Thoracic aorta (tissue), 2 donors: ENCODE measurements at places on chromosomes 5 and 9. TPM values are rescaled to one million over a fixed set of nuclear protein-coding genes. Genes with fewer than 3 reads are reported as not detected.

Gene TOR1A
- 36.1 TPM for total RNA-seq

DNA sequence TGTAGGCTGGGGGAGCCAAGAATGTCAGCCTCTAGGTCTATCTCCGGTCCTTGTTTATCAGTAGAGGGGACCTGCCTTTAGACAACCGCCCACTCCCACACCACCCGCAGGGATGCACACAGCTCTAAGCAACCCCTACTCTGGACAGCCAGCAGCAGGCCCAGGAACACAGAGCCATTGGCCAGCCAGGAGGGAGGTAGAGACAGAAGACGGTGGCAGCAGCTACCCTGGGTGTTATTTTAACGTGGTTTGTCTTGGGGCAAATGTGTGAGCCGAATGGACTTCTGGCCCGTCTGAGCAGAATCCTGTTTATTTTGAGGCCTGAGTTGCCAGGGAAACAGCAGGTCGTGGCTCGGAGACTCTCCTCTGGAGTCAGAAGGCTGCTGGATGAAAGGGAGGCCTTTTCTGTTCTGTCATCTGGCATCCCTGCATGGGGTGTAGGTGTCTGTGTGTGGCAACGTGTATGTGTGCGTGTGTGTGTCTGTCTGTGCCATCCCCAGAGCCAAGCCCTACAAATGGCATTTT lies 382 bp upstream of the FGF1 start:
- H3K27ac ChIP-seq, result peak overlapping the region; percentile 84
- no peaks in the 10 kb centered on the region for H3K36me3 ChIP-seq
- no peaks in the 10 kb centered on the region for H3K27me3 ChIP-seq

- H3K4me3 ChIP-seq, result no peak overlapping the region
- no peak for DNase-seq
- H3K27ac ChIP-seq, result no peak overlapping the region
- H3K27me3 ChIP-seq, result no peaks in the 10 kb centered on the region
- H3K4me1 ChIP-seq, result no peaks in the 10 kb centered on the region
- H3K36me3 ChIP-seq, result no peaks in the 10 kb centered on the region
These were observed 68.5 kb upstream of the GFPT2 start for GRCh38 chr5:180421672-180422071.

- DNase-seq, result no peak
- no peaks in the 10 kb centered on the region for H3K27me3 ChIP-seq
- no peak overlapping the region for H3K27ac ChIP-seq
- H3K4me3 ChIP-seq, result no peak overlapping the region
- no peaks in the 10 kb centered on the region for H3K36me3 ChIP-seq
These were observed 12.1 kb upstream of the ISOC1 start for GRCh38 chr5:129082225-129083136.

DNA sequence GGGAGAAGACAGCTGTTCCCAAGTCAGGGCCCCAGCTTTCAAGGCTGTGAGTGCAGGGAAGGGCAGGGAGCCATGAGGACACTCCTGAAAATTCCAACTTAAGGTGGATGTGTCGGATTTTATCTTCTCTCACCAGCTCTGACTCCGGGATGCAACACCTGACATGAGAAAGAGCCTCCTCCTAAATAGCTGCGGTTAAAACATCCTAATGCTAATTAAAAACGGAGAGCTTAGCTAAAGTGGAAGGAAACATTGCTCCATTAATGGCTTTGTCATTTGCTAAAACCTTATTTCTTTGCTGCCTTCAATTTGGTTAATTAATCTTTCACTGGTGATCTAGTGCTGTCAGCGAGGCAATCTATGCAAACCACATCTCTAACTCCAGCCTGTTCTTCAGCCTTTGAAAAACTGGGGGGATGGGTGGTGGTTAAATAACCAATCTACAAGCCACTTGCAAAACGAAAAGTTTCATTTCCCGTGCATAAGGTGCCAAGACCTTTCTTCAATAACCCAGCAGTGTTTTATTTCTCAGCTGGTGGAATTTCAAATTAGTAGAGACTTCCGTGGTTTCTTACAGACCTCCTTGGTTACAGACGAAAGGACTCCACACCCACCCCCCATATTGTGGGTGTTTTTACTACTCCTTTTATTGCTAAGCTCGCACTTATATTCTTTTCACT lies 379.6 kb downstream of the MLLT3 start:
- no peak overlapping the region for H3K27ac ChIP-seq
- no peaks in the 10 kb centered on the region for H3K36me3 ChIP-seq
- DNase-seq, result no peak
- no peak overlapping the region for H3K4me3 ChIP-seq
- H3K27me3 ChIP-seq, result no peaks in the 10 kb centered on the region

DNA sequence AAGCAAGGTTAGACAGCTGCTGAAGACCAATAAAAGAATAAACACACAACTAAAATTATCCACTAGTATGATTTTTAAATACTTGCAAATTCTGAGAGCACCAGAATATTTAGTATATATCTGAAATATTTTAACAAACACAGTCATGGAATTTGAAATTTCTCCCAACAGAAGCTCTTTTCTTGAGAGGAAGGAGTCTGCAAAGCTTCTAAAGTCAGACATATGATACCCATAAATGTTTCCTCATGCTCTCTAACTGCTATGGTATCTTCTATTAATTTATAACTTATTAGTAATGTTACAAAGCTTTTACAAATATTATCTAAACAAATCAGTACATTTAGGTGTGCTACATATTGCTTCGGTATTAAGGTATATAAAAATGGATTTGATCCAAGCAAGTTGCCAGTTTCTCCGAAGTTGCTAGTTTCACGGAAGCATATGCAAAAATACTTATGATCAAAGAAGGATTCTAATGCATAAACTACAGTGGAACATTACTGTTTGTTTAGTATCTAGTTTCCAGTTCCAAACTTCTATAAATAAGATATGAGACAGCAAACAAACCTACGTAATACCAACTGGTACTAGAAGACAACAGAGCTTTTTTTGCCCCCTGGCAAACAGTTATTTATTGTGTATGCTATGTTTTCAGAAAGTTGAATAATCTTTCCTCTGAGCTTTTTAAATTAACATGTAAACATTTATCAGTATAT lies 22.0 kb downstream of the FNIP1 start:
- DNase-seq, result no peak
- H3K4me1 ChIP-seq, result peaks cover 27% of the 10 kb centered on the region
- no peak overlapping the region for H3K27ac ChIP-seq
- no peaks in the 10 kb centered on the region for H3K27me3 ChIP-seq
- H3K4me3 ChIP-seq, result no peak overlapping the region

DNA sequence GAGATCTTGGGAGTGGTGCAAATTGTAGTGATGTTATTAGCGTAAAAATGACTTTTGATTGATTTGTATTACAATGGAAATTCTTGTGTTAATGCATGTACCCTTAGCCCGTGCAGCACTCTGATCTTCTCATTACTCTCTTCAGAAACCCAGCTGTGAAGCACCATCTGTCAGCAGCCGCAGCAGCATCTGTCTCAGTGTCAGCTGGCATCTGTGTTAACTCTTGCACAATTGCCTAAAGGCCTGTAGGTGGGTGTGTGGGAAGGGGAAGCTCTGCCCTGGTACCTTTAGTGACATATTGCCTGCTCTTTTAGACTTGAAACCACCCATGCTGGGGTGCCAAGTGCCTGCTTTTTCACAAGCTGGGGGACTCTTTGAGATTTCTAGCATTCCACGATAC lies 101.3 kb downstream of the FBXL7 start:
- H3K27ac ChIP-seq, result no peak overlapping the region
- peaks cover 9% of the 10 kb centered on the region for H3K4me1 ChIP-seq
- H3K36me3 ChIP-seq, result no peaks in the 10 kb centered on the region
- no peak for DNase-seq
- H3K4me3 ChIP-seq, result no peak overlapping the region
- H3K27me3 ChIP-seq, result no peaks in the 10 kb centered on the region

DNA sequence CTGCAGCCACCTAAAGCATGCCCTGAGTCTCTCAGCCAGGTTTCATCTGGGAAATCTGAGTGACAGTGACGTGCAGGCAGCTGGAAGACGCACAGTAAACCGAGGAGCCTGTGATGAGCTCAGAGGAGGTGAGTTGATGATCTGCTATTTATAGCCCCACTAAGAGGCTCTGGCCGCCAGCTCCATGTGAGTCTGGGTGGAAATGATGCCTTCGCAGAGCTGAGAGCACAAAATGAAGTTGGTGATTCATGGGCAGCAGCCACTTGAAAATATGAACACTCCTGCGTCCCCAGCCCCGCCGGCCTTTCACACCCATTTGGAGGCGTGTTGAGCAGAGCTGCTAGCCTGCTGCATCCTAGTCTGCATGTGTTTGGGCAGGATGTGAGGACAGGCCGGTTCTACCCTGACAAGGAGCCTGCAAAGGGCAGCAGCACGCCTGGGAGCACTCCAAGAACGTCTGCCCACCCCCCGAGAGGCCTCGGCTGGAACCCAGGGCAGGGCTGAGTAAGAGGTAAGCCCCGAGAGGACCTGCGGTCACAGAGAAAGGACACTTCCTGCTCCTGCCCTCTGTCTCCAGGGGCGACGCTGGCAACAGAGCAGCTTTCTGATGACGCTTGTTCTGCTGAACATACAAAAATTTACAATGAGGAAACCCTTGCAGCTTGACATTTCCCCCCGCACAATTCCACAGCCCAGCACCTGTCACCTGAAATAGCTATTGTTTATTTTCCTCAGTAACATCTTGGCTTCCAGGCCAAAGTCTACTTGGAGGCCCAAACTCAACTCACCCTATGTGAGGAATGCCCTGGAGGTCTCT lies 25.1 kb upstream of the CDKN2AIPNL start:
- no peaks in the 10 kb centered on the region for H3K36me3 ChIP-seq
- peak overlapping the region; percentile 9 for H3K27ac ChIP-seq
- peaks cover 5% of the 10 kb centered on the region for H3K4me1 ChIP-seq
- H3K27me3 ChIP-seq, result no peaks in the 10 kb centered on the region

DNA sequence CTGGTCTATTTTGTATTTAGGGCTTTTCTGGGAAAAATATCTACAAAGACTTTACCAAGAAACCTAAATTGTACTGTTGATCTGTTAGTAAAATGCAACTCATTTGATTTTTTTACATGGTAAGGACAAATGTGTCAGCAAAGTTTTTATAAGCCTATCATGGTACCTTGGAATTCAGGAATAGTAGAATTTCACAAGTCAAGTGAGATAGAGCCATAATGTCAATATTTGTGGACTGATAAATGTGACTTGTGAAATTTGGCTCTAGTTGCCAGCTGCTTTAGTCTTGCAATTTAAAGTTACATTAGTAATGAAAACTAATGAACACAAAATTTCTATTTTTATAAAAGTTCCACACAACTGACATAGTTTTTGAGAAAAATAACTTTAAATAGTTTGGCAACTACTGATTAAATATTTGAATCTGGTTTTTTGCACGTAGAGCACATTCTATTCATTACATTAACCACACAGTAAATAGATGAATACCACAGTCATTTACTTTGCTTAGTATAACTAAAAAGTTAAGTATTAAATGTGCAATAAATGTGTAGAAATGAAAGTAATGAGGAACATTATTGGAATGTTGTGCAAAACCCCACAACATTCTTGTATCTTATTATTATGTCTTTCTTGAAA lies 41.2 kb upstream of the RIOK2 start:
- no peaks in the 10 kb centered on the region for H3K36me3 ChIP-seq
- H3K27ac ChIP-seq, result no peak overlapping the region
- DNase-seq, result no peak
- no peaks in the 10 kb centered on the region for H3K27me3 ChIP-seq
- no peak overlapping the region for H3K4me3 ChIP-seq

GRCh38 chr5:127865273-127865672 lies 162.1 kb downstream of the CCDC192 start:
- H3K27ac ChIP-seq, result no peak overlapping the region
- no peak overlapping the region for H3K4me3 ChIP-seq
- no peak for DNase-seq
- no peaks in the 10 kb centered on the region for H3K27me3 ChIP-seq
- no peaks in the 10 kb centered on the region for H3K36me3 ChIP-seq

DNA sequence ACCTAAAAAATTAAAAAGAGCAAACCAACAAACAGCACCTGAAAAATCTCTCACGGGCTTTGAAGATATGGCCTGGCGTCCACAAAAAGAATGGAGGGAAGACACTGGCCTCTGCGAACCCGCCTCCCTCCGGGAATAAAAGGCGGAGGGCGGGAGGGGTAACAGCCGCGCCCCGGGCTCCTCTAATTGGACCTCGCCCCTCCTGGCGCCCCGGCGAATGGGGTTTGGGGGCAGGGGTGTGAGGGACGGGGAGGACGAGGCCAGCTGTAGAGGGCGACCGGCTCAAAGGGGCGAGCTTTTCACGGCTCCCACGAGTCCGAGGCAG lies 753 bp downstream of the FANCC start:
- H3K27me3 ChIP-seq, result no peaks in the 10 kb centered on the region
- DNase-seq, result peak; percentile 7
- no peaks in the 10 kb centered on the region for H3K36me3 ChIP-seq
- H3K4me1 ChIP-seq, result peaks cover 11% of the 10 kb centered on the region

DNA sequence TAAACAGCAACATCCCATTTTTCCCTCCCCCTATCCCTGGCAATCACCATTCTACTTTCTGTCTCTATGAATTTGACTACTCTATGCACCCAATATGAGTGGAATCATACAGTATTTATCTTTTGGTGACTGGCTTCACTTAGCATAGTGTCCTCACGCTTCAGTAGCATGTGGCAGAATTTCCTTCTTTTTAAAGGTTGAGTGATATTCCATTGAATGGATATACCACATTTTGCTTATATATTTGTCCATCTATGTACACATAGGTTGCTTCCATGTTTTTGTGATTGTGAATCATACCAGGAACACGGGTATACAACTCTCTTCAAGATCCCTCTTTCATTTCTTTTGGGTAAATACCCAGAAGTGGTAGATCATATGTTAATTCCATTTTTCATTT lies 69.9 kb downstream of the CERT1 start:
- H3K4me1 ChIP-seq, result no peaks in the 10 kb centered on the region
- H3K27ac ChIP-seq, result no peak overlapping the region
- no peaks in the 10 kb centered on the region for H3K27me3 ChIP-seq

GRCh38 chr5:67770431-67771025 lies 445.0 kb upstream of the PIK3R1 start:
- no peak overlapping the region for H3K27ac ChIP-seq
- no peak for DNase-seq
- H3K4me1 ChIP-seq, result peaks cover 26% of the 10 kb centered on the region
- no peak overlapping the region for H3K4me3 ChIP-seq
- H3K27me3 ChIP-seq, result no peaks in the 10 kb centered on the region
- H3K36me3 ChIP-seq, result no peaks in the 10 kb centered on the region

DNA sequence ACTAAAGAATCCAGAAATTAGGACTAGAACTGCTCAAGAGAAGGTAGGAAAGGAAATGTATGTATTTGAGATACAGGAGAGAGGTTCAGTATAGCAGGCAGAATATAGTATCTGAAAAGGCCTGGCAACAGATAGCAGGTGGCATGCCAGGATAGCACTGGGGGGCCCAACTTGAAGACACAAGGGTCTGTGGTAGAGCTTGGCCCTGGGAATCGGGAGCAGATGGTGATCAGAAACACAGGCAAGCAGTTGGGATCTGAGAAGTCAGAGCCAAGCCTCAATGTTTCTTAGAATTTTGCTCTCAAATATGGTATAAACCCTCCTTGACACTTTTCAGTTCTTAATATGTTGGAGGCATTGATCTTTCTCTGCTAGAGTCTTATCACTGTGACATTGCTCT lies 499.8 kb upstream of the CD180 start:
- H3K36me3 ChIP-seq, result no peaks in the 10 kb centered on the region
- peaks cover 17% of the 10 kb centered on the region for H3K4me1 ChIP-seq
- DNase-seq, result no peak
- no peak overlapping the region for H3K27ac ChIP-seq
- no peaks in the 10 kb centered on the region for H3K27me3 ChIP-seq
- no peak overlapping the region for H3K4me3 ChIP-seq
